ENCODE measurements at places on chromosomes 4 and X.

DNA sequence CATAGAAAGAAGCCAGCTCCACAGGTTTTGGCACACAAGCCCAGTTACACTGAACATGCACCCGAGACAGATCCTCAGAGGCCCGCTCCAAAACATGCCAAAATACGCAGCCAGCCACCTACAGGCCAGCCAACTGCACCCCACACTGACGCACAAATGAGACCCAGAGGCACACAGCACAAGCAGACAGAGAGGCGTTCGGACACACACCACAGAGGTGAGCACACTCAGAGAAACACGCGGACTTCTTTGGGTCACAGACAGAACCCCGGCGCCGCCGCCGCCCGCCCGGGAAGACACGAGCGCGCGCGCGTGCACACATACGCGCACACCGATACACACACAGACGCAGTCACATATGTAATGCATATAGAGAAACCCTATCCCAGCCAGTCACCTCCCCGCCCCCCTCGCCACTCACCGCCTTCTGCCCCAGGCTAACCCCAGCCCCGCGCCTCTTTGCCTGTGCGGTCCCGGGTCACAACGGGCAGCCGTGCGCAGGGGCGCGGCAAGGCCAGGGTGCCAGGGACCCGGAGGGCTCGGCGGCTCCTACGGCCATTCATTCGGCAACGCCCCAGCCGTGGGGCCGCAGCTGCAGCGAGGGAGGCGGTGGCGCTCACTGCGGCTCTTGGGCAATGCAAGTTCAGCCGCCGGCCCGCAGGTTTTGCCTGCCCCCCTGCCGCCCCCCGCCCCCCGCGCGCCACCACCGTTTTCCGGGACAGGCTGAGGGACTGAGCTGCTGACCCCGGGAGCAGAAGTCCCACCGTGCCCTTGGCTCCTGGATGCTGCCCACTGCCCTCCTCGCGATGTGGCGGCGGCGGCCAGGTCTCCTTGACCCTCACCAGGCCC lies 553 bp downstream of the SEPTIN6 start:
- peak; percentile 56 for DNase-seq

DNA sequence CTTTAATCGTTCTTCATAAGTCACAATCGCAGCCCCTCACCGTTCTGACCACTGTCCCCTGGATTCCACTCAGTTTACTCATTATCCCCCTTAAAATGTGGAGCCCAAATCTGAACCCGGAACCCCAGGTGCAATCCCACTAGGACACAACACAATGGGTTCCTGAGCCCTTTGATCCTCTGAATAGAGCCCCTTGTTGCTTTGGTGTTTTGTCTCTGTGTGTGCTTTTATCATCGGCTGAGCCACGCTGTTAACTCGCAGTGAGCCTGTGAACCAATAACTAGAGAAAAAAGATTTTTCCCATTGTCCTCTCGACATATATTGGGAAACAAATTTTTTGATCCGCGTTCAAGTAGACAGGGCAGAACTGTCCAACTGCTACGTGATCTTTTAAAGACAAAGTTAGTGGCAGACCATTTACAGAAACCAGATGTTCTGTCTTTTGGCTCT lies 617 bp upstream of the PDHA1 start:
- no peak for DNase-seq

DNA sequence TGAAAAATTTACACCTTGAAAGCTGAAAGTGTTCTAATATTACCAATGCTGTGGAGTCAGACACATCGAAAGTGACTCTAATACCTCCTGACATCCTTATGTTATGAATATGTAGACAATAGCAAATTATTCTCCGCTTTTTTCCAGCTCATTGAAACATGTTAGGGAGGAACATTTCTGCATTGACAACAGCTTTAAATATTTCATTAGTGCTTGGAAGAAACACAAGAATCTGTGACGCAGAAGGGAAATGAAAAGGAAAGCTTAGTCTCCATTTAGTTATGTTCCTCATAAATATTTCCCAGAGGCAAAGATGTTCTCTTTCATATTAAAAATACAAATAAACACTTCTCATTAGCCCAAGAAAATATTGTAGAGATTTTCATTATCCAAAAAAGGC lies 55.8 kb upstream of the CD99 start:
- DNase-seq, result no peak

GRCh38 chr4:122542411-122543236 lies 78.2 kb downstream of the IL21 start:
- no peak for DNase-seq

DNA sequence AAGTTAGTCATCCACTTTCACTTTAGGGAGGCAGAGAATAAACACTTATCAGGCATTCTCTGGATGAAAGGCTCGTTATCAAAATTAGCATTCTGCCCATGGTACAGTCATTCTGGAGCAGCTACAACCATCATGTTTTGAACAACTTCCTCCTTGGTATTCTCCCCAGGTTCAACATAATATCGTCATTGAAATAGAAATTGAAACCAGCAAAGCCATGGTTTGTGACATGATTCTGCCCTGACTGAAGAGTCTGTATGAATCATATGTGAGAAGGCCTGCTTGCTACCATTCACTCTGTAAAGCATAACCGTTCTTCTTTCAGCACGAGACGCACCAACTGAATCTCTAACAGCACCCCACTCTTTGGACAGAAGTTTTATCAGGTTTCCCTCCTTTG lies 127.5 kb upstream of the RADX start:
- peak; percentile 3 for DNase-seq

- no peak for DNase-seq
Measured at GRCh38 chr4:113977526-113977855, 2.0 kb downstream of the ARSJ start.

DNA sequence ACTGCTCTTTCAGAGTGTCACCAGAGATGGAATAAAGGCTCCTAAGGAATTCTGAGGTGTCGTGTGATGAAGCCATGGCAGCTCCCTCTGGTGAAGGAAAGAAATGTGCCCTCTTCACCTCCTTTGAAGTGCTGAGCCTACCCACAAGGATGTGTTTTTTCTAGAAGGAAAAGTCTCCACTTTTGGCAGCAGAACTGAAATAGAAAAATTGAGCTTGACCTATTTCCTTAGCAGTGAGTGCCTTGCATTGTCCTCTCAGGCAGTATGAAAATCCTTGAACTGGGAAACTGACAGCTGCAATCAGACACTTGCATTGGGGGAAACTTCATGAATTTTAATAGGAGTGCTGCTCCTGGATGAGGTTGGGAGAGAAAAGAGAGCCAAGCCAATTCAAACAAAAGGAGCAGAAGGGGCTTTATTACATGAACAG lies 95.2 kb downstream of the DCLK2 start:
- no peak for DNase-seq

DNA sequence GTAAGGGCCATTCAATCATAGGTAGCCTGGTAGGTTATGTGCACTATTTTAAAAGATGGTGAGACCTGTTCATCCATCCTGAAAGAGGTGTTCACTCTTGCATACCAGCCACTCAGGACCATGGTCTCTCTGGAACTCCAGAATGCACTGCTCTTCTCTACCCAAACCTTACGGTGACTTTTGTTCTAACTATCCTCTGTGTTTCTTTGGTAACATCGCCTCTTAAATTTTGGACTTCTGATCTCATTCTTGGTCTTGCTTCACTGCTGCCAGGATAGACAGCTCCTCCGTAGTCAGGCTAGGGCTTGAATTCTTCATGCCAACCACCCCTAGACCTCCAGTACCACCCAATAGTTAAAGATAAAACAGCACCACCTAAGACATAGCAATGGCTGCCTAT lies 346.3 kb upstream of the GALNT7 start:
- no peak for DNase-seq

GRCh38 chr4:79552311-79552710 lies 144.3 kb upstream of the GK2 start:
- no peak for DNase-seq

GRCh38 chr4:101693842-101694398 lies 96.6 kb upstream of the BANK1 start:
- DNase-seq, result peak; percentile 41

- no peak for DNase-seq
Measured at GRCh38 chr4:94408549-94409374, 43.0 kb upstream of the PDLIM5 start.

- no peak for DNase-seq
Measured at GRCh38 chr4:8534129-8534528, 46.1 kb upstream of the GPR78 start.

GRCh38 chr4:107718351-107718965 lies 1.6 kb downstream of the PAPSS1 start:
- DNase-seq, result peak; percentile 6
